GM10248 (cell line): ENCODE measurements at places on chromosomes 4 and X.

DNA sequence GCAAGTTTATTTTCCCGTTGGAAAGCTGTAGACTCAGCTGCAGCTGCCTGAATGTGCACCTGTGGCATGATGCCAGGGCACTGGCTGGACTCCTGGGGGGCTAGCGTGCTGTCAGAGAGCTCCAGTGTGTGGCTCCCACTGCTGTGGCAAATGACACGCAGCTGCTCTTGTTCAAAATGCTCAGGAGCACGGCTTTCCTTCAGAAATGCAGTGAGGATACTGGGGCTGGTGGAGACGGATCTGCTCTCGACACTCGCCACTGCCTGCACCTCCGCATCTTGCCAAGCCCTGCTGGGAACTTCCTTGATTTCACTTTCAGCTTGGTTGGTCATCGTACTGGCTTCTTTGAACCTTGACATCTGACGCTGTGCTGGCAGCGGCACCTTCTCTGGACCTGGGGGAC lies 58.7 kb downstream of the GPRIN3 start:
- no peak for DNase-seq

- DNase-seq, result no peak
Measured at GRCh38 chr4:98485816-98486345, 172.5 kb downstream of the TSPAN5 start.

DNA sequence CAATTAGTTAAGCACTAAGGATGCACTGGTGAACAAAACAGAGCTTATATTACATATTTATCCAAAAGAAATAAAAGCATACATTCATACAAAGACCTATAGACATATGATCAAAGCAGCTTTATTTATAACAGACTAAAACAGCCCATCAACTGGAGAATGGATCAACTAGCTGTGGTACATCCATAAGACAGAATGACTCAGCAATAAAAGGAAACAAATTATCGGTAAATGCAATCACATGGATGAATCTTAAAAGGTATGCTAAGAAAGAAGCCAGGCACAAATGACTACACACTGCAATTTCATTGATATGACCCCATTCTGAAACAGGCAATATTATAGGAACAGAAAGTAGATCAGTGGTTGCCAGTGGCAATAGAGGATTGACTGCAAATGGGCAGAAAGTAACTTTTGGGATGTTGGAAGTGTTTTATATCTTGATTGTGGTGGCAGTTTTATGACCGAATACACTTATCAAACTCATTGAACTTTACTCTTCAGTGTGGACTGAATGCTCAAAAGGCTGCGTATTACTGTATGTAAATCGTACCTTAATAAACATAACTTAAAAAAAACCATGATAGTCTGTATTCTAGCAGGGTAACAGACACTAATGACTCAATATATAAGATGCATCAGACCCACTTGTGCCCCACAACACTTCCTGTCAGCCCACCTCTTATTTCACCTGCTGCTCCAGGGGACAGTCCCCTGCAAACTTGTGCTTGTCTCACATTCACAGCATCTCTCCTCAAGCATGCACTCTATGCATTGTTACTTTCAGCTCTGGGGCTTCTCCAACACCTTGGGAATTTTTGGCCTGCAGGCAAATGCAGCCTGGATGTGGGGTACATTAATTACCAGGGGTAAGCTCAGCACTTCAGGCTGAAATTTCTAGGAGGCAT lies 59.1 kb downstream of the MID1IP1 start:
- no peak for DNase-seq

DNA sequence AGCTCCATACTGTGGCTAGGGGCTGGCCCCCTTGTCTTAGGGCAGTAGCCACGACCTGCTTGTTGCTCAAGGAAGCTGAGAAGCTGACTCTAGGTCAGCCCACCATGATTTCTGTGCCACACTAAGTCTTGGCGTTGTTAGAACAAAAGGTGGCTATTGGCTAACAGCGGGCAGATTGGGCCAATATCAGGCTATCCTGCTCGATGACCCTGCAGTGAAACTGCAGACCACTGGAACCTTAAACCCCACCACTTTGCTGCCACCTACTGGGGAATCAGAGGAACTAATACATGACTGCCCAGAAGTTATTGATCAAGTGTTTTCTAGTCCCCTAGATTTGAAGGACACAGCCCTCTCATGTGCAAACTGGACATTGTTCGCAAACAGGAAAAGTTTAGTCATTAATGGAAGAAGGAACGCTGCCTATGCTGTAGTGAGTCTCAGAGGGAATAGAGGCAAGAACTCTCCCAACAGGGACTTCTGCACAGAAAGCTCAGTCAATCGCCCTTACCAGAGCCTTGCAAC lies 17.0 kb upstream of the PAPSS1 start:
- peak; percentile 48 for DNase-seq

DNA sequence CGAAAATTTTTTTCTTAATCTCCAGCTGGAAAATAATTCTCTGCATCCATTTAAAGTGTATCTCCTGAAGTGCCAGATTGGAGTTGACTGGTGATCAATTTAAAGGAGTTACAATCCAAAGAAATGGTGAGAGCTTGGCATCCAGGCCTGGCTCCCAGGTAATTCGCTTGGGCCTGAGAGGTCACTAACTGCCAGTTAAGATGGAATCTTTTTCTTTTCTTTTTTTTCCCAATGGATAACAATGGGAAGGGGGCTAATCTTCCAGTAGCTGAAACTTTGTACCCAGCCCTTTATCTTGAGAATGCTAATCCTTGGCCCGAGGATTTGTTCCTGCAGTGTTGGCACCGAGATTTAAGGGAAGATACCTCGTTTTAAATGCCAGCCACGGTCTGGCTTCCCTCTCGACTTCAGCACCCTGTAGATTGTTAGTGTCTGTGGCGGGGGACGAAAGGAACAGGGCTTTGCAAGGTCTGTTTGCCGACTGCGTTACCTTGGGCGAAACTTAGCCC lies 13.3 kb upstream of the PITX2 start:
- no peak for DNase-seq

- DNase-seq, result no peak
Measured at GRCh38 chr4:38366456-38366855, 297.5 kb upstream of the KLF3 start.

DNA sequence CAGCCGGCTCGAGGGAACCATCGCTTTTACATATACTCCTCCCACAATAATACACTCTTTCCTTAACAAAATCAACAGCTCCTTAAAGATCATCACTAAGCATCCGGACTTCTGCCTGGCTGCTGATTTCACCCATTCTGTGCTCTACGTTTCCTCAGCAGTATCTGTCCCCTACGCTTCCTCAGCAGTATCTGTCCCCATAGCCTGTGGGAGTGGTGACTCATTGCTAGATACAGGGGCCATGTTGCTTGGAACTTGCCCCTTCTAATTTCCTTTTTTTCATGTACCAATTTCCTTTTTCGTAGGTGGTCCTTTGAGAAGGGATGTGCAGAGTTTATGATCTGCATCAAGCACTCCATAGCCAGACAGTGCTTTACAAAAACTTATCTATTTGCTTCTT lies 18.6 kb downstream of the MAP3K15 start:
- no peak for DNase-seq

GRCh38 chrX:1488141-1488540 lies 35.4 kb upstream of the ASMTL start:
- DNase-seq, result no peak

DNA sequence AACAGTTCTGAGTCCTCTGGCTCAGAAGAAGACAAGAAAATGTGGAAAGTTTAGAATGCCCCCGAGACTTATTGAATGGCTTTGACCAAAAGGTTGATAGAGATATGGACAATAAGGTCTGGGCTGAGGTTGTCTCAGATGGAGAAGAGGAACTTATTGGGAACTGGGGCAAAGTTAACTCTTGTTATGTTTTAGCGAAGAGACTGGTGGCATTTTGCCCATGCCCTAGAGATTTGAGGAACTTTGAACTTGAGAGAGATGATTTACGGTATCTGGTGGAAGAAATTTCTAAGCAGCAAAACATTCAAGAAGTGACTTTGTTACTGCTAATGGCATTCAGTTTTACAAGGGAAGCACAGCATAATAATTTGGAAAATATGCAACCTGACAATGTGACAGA lies 1549.3 kb upstream of the ADGRL3 start:
- DNase-seq, result no peak

DNA sequence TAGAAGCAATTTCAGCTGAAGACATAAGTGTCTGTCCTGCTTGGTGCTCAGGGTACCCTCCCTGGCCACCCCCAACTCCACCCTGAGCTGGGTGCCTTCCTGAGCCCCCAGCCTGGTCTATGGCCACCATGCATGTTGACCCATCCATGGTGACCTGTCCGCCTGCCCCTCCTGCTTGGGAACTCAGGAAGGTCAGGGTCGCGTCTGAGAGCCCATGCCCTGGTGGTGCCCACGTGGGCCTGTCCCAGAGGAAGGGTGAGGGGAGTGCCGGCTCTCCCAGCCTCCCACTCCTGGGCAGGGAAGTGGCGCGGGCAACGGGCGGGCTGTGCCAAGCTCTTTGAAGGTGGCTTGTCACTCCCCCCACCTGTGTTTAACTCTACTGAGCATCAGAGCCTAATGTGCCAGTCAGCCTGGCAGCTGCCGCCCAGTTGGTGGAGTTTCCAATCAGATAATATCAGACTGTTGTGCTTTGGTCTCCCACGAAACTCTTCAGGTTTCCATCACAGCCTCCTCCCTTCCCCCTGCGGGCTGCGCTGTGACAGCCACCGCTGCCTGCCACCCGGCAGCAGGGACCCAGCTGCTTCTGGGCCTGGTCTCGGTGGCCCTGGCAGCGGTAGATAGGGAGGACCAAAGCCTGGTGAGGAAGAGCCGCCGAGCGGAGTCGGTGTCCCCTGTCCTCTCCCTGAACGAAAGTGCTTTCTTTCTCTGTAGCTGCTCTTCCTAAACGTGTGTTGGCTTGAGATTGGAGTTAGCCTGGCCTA lies 4.8 kb downstream of the SH3BP2 start:
- DNase-seq, result no peak

- no peak for DNase-seq
Measured at GRCh38 chr4:1449475-1449832, 43.2 kb upstream of the NKX1-1 start.

DNA sequence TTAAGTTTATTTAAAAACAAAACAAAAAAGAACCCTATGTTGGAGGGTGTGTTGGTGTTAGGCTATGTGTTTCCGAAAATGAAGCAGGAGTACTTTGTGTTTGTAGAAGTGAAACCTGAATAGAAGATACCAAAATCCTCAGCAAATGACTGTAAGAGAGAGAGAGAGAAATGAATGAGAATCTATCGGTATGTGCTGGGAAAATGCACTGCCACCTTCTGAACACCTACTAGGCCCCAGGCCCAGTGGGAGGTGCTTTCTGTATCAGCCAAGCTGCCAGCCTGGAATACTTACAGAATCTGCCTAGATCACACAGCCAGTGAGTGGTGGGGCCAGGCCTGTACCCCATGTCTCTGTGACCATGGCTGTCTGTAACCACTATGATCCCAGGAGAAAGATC lies 14.9 kb upstream of the PIM2 start:
- DNase-seq, result peak; percentile 45

GRCh38 chr4:70778888-70779422 lies 57.2 kb downstream of the RUFY3 start:
- DNase-seq, result no peak

DNA sequence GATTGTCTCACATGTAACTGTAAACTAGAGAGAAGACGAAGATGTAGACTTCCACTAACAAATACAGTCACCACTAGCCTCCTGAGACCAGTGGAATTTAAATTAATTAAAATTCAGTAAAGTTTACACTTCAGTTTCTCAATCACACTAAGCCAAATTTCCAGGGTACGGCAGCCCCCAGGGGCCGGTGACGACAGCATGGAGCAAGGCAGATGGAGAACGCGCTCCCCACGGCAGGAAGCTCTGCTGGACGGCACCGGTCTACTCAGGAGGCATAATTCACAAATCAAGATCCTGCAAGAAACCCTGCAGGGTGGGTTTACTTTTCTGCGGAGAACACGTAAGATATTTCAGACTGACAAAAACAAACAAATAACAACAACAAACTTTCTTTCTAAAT lies 80.7 kb downstream of the FAT1 start:
- DNase-seq, result no peak

GRCh38 chr4:85717351-85717750 lies 242.4 kb downstream of the ARHGAP24 start:
- no peak for DNase-seq

GRCh38 chr4:3744901-3745300 lies 21.3 kb upstream of the ADRA2C start:
- no peak for DNase-seq

- no peak for DNase-seq
Measured at GRCh38 chr4:2699534-2699933, 56.6 kb downstream of the TNIP2 start.

DNA sequence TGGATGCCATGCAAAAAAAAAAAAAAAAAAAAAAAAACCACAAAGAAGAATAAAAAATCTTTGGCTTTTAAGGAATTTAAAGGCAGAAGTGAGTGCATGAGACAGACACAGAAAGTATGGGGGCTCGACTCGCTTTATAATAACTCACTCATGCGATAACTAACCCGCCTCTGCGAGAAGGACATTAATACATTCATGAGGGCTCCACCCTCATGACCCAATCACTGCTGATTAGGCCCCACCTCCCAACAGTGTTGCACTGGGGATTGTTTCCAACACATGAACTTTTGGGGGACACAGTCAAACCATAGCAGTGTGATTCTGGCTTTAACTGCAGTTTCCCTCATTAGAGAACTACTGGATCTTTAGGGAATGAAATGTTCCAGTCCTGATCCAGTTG lies 78.1 kb downstream of the QDPR start:
- no peak for DNase-seq

DNA sequence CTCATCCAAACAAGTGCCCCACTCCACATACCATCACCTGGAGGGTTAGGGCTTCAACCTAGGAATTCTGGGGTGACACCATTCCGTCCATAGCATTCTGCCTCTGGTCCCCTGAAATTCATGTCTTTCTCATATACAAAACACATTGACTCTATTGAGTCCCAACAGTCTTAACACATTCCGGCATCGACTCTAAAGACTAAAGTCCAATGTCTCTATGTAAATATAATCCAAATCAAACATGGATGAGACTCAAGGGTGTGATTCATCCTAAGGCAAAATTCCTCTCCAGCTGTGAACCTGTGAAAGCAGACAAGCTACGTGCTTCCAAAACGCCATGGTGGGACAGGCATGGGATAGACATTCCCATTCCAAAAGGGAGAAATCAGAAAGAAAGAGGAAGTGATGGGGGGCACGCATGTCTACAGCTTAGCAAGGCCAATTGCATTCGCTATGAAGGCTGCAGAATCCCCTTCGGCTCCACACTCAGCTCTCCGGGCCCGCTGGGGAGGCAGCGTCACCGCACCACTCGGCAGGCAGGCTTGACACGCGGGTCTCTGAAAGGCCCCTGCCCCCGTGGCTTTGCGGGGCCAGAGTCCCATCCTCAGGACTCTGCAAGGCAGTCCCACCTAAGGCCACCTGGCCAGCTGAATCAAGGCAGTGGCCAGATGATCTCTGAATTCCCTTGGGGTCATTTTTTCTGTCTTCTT lies 53.2 kb downstream of the ADRA2C start:
- DNase-seq, result no peak

GRCh38 chrX:119516157-119516702 lies 48.0 kb downstream of the SLC25A5 start:
- peak; percentile 80 for DNase-seq

GRCh38 chrX:47515941-47516665 lies 33.1 kb upstream of the ZNF41 start:
- DNase-seq, result no peak
